Metanephros (tissue), 2 donors: ENCODE measurements at places on chromosomes 1 and 21. TPM values are rescaled to one million over a fixed set of nuclear protein-coding genes. Genes with fewer than 3 reads are reported as not detected.

Gene F13B
- total RNA-seq: not detected

Gene SYTL1
- total RNA-seq: 8.7 TPM

Gene KRTAP20-3
- not detected for total RNA-seq

Gene RPTN
- total RNA-seq: not detected

Gene LYPD8
- total RNA-seq: not detected

Gene ARHGEF10L
- total RNA-seq: 61.2 TPM

Gene OLIG2
- 0.06 TPM for total RNA-seq

Gene TRNP1
- 4.4 TPM for total RNA-seq

Gene RNU1-2
- 7,909 TPM for total RNA-seq

Gene SH2D1B
- 0.35 TPM for total RNA-seq
